ENCODE measurements at places on chromosomes 13 and 19. TPM values are rescaled to one million over a fixed set of nuclear protein-coding genes. Genes with fewer than 3 reads are reported as not detected.

GRCh38 chr19:3573162-3573857 lies 566 bp downstream of the HMG20B start:
- no peak for DNase-seq

DNA sequence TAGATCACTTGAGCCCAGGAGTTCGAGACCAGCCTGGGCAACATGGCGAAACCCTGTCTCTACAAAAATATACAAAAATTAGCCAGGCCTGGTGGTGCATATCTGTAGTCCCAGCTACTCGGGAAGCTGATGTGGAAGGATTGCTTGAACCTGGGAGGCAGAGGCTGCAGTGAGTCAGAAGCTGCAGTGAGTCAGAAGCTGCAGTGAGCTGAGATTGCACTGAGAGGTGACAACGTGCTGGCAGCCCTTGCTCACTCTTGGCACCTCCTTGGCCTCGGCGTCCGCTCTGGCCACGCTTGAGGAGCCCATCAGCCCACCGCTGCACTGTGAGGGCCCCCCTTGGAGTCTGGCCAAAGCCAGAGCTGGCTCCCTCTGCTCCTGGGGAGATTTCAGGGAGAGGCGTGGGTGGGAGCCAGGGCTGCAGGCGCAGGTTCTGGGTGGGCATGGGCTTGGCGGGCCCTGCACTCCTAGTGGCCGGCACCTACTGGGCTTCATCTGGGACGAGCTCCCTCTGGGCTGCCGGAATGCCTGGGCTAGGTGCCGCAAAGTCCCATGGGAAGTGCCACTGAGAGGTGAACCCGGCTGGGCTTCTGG lies 39.5 kb upstream of the RPL21 start:
- peak; percentile 58 for DNase-seq

DNA sequence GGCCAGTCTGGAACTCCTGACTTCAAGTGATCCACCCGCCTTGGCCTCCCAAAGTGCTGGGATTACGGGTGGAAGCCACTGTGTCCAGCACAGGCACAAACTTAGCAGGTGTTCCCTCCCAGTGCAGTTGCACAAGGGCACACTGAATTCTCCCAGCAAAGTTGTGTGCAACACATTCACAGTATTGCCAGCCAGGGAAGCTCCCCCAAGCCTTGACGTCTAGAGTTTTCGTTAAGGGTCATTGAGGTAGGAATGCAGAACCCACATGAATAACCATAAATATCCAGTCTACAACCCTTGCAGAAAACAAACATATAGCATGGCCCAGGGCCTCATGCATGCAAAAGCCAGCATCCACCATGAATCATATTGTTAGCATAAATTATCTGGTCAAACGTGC lies 3.3 kb upstream of the AURKC start:
- no peak for DNase-seq

- no peak for DNase-seq
These were observed 18.1 kb downstream of the DDX39A start for GRCh38 chr19:14400951-14401431.

DNA sequence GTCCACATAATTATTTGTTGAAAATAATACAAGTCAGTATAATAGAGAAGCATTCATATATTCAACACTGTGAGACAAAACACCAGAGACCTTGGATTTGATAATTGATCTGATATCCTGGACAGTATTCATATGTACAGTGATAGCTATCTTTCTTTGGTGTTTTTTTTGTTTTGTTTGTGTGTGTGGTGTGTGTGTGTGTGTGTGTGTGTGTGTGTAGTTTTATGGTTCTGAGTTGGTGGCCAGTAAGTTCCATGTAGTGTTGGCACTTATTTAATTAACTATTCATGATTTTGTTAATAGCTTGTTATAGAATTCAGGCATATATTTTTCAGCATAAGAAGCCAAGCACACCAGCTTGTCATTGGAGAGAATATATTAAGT lies 1.6 kb upstream of the ANGPTL6 start:
- DNase-seq = no peak

The IRGC gene
- not detected for total RNA-seq

The ZNF557 gene
- total RNA-seq = 8.1 TPM

The MEX3D gene
- total RNA-seq = 81.8 TPM

The NLRP11 gene
- total RNA-seq = not detected

Measured in LHCN-M2 (cell line).